ENCODE measurements at places on chromosomes 12 and 14. TPM values are rescaled to one million over a fixed set of nuclear protein-coding genes. Genes with fewer than 3 reads are reported as not detected.
A peak's percentile ranks its signal among the peaks of the same experiment; 100 is the strongest.

LMNTD1 gene
- total RNA-seq, result not detected

NFATC4 gene
- total RNA-seq, result 2.9 TPM

PRB2 gene
- 0.76 TPM for total RNA-seq

DNA sequence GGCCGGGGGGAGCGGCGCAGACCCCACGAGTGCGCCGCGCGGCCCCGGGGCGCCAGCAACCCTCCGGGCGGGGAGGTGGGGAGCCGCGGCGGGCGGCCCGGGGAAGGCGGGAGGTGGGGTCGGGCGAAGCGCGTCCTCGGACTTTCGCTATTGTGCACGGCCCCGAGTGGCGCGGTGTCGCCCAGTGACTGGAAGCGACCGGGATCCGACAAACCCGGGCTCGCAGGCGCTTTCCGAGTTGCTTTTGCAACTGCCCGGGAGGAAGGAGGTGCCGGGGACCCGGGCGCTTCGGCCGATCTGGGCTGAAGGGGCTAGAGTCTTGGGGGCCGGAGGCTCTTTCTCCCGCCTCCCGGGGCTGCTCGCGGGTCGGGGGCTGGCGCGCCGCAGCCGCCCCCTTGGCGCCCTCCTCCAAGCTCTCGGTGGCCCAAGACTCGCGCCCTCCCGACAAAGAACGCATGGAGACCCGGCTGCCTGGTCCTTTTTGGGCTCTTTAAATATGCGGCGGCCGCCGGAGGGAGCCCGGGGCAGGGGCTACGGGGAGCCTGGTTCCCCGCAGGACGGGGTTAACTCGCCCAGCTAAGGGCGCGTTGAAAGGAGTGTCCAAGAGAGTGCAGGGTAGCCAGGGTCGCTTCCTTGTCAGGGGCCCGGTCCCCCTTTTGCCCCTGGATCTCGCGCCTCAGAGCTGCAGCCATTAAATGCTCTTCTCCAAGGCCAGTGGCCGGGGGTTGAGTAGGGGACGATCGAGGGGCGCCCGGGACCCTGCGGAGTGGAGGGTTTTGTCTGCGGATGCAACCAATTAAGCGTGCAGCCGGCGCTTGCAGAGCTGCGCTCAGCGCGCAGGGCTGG lies 1.4 kb downstream of the HMGA2 start:
- peak; percentile 61 for DNase-seq

DNA sequence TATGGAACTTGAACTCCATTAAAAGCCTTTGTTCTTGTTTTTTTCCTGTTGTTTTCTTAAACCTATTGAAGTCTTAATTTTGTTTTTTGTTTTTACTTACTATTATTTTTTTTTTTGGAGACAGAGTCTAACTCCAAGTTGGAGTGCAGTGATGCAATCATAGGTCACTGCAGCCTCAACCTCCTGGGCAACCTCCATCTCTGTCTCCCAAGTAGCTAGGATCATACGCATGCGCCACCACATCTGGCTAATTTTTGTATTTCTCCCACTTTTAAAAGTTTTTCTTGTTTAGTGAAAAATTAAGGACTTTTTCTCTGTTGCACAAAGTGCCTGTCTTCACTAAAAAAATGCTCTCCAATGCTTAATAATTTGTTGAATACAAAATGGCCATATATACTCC lies 76.2 kb downstream of the SCN8A start:
- no peak for DNase-seq

DNA sequence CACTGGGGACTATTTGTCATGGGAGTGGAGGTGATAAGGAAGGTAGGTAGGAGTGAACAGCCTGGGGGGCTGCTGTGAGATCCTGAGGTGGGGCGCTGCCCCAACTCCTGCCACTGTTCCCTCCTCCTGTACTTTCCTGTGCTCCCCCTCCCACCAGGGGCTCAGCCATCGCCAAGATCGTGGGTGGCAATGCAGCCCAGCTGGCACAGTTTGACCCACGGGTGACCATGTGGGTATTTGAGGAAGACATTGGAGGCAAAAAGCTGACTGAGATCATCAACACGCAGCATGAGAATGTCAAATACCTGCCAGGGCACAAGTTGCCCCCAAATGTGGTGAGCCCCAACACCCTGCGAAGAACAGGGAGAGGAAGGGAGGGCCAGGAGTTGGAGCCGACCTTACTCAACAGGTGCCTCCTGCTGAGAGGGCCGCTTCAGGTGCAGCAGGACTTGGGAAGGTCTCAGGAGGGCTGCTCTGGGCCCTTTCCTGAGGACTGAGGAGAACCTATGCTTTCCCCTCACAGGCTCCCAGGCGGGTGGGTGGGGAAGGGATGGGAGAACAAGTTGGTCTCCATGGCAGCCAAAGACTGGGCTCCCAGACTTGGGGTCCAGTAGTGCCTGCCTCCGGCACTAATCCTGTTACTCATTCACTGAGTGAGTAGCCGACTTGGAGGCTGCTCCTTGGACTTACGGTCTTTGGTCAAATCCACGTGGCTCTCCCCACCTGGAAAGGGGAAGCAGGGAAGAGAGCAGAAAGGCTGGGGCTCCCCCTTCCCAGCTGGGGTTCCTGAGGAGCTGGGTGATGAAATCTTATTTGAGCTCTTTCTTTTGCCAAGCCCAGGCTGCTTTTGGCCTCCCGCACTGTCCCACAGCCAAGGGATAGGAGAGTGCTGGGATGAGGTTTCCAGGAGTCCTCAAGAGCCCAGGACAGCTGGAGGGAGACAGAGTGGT lies 884 bp downstream of the GPD1 start:
- DNase-seq, result no peak

GRCh38 chr14:91046488-91047072 lies 13.9 kb downstream of the RPS6KA5 start:
- no peak for DNase-seq

DNA sequence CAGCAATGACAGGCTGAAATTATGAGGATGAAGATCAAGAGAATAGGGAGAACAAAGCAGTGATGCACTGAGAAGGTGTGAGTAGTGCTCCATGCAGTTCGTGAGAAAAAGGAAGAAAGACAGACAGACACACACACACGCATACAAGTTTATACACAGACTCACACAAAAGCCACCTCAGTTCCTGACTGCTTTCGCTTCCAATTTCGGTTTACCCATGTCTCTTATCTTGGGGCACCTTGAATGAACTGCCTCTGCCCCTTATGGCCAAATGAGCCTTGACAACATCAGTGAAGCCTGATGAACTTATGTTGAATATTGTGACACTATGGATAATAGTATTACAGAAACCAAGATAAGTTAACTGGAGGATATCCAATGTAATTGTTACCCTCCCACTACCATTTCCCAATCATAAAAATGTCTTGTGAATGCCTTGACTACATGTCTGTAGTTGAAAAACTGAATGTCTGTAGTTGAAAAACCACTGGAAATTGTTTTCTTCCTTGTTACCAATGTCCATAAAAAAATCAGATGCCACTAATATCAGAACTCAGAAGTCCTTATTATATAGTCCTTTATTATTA lies 380.4 kb upstream of the DDHD1 start:
- no peak for DNase-seq
